Stimulated activated naive CD8-positive, alpha-beta T cell treated with anti-CD3 and anti-CD28 coated beads, Interleukin-15, amount 100 ng/mL, for 72 hours (primary cell): ENCODE measurements at places on chromosomes 12 and 14.

DNA sequence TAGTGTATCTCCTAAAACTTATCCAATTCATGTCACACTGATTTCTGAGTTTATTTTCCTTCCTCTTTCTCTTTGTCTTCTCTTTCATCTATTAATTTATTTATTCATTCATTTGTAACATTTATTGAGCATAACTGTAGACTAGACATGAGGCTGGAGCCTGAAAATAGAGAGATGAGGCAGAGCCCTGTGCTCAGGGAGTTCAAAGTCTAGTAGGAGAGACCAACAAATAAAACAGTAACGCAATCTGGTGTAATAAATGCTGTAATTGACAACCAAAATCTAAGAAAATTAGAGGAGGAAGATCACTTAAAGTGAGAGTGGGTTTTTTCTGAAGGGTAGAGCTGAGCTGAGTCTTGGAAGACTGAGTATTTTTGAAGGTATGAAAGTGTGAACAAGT, 87.5 kb downstream of the POLR3B start:
- DNase-seq, result no peak

DNA sequence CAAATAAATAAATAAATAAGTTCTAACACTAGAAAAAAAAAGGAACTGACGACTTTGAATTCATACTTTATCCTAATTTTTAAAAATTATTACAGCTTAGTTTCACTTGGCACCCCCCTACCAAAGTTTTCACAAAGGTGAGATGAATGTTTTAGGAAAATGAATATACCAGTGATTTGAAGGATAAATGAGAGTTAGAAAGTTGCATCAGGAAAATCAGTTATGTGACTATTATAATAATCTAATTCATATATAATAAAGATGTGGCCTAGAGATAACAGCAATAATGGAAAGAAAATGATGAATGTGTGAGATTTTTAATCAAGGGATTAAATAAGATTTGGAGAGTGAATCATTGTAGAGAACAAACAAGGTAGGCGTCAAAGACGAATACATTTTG, 103.0 kb upstream of the RAP1B start:
- no peak for DNase-seq

DNA sequence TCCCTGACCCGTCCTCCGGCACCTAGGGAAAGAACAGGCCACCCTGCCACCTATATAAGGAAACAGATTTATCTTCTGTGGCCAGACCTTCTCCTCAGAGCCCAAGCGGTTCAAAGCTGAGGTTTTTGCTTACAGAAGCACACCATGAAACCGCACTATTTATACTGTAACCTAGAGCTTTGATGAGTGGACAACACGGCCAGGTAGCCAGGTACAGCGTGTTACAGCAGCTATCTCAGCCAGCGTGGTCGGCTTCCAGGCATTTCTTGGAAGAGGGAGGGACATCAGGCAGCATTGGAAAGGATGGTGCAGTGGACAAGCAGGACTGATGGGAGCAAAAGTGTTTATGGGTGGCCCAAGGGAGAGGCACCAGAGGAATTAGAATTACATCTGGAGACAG, 34.4 kb downstream of the TTC7B start:
- DNase-seq, result no peak

DNA sequence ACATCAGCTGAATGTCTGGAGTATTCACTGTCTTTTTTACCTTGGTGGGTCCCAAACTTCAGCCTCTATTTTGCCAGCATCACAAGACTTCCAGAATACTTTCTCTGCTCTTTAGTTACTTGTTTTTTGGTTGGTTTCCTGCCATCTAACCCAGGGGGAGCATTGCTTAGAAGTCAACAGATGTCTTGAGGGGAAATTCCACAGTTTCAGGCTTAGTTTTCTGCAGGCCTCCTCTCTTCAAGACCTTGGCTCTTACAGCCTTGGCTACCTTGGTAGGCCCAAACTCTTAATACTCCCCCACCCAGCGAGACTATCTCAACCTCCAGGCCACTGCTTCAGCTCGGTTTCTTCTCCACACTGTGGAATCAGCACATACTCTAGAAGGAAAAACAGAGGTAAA, 41.7 kb downstream of the NEDD1 start:
- DNase-seq, result no peak

GRCh38 chr12:106136263-106136662, 2.5 kb downstream of the NUAK1 start:
- DNase-seq, result peak; percentile 67

- DNase-seq, result no peak
Observed at GRCh38 chr12:112645586-112645985, 146.0 kb upstream of the RPH3A start.

DNA sequence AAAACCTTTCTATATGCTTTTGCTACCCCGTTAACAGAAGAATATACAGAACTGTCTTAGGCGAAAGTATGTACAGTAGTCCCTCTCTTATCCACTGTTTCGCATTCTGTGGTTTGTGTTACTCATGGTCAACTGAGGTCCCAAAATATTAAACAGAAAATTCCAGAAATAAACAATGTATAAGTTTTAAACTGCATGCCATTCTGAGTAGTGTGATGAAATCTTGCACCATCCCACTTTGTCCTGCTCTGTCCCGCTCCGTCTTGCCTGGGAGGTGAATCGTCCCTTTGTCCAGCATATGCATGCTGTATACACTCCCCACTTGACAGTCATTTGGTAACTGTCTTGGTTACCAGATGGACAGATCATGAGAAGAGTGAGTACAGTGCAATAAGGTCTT, 70.1 kb upstream of the STRN3 start:
- no peak for DNase-seq

- DNase-seq, result peak; percentile 14
Observed at GRCh38 chr12:96034621-96035282, 635 bp downstream of the LTA4H start.

DNA sequence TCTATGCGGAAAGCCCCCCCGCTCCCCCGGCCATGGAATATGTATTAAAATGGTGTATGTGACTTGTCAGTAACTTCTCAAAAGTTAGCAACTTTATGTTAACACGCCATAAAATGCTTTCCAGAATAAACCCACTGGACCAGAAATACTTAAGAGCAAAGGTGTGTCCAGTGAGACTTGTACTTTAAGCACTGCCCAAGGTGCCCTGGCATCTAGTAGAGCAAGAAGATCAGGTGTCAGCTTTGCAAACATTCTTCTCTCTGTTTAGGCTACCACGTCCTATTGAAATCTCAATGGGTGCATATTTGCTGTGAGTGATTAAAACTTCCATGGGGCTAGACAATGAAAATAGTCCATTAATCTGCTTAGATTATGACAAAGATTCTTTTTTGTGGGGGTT, 201.2 kb downstream of the ESR2 start:
- no peak for DNase-seq

- peak; percentile 21 for DNase-seq
Observed at GRCh38 chr12:94941440-94941862, 62.0 kb downstream of the NDUFA12 start.

DNA sequence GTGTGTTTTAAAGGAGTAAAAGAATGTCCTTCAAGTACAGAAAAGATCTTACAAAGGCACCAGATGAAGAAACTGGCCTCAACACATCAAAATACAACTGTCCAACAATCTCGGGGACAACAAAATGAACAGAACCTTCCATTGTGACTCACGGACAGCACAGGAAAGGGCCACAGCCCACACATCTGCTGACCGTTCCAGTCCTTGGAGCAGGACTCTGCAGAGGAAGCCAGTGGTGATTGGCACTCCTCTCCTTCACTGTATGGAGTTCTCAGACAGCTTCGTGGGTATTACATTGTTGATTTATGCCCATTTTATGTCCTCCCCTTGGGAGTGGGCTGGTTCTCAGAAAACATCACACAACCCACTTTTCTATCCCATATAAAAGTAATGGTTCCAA, 32.5 kb upstream of the TC2N start:
- DNase-seq, result no peak

DNA sequence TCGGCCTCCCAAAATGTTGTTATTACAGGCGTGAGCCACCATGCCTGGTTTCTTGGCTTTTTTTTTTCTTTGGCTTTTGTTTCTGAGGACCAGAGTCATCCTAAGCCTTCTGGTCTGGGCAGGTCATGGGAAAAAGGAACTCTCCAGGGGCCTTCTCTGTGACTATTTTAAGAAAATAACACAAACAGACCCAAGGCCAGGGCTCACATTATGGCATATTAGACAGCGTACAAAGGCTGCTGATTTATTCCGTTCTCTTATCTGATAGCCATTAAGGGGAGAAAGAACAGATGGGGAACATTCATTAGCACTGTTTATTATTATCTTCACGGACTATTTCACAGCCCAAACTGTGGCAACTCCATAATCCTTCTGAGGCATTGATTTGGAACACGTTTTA, 28.8 kb upstream of the MANSC4 start:
- no peak for DNase-seq

DNA sequence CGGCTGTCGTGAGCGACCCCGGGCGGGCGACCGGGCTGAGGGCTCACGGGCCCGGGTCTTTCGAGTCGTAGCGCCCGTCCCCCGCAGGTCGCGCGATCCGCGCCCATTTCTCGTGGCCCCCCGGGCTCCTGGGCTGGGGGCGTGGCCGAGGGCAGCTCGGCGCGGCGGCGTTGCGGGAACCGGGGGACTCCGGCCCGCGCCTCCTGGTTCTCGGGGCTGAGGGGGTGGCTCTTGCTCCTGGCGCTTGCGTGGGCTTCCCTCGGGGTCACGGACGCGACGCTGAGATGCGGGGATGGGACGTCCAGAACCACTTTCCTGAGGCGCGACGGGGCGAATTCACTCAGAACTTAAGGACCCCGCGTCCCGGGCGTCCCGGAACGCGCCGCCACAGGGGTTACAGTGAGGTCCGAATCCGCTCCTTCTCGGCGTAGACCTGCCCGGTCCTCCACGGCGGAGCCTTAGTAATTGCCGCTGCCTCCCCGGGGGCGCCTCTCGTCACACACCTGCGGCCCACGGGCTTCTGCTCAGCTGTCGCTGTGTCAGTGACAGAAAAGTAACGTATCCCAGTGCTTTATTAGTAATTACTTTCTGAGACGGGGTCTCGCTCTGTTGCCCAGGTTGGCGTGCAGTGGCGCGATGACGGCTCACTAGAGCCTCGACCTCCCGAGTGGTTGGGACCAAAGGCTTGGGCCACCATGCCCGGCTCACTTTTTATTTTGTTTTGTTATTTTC, 606 bp downstream of the EP400 start:
- peak; percentile 33 for DNase-seq

GRCh38 chr14:69059658-69060623, 80.8 kb upstream of the ACTN1 start:
- DNase-seq, result no peak

DNA sequence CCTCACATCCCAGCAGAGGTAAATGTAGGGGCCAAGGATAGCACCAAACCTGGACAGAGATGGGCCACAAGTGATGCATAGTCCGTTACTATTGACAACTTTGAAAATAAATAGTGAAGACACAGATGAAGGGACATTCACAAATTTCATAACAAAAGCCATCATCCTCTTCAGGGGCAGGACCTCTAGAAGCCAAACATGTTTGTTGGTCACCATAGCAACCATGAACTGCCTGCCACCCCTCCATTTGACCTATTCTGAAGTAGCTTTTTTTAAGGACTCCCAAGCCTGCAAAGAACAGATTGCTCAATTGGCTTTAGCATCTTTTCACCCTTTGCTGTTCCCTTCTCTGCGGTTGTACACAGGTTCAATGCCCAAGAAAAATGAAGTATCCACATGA, 35.7 kb upstream of the MDM1 start:
- no peak for DNase-seq

DNA sequence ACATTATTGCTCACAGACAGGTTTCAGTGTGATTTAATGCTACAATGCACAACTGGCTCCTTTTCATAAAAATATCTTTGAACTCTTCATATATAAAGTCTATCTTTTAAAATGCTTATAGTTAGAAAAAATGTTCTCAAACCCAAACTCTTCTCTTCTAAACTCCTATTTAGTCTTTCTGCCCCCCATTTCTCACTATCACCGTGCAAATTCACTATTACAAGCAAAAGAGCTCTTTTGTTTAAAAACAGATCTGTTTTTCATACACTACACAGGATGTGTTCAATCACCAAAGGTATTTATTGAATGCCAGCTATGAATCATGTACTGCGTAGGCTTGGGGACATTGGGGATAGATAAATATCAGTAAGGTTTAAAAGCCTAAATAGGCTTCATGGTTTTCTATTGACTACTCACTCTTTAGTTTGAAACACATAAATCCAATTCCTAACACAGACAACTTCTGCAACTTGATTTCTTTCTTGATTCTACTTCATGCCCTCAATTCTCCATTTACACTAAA, 692.3 kb downstream of the C12orf50 start:
- DNase-seq, result no peak

- no peak for DNase-seq
Observed at GRCh38 chr14:104297721-104298401, 159.5 kb downstream of the KIF26A start.

DNA sequence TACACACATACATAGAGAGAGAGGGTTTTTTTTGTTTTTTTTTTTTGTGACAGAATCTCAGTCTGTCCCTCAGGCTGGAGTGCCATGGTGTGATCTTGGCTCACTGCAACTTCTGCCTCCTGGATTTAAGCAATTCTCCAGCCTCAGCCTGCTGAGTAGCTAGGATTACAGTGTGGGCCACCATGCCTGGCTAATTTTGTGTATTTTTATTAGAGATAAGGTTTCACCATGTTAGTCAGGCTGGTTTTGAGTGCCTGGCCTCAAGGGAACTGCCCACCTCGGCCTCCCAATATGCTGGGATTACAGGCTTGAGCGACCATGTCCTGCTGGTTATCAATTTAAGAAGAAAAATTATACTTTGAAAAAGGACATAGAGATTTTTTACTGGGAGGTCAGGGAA, 710.6 kb downstream of the SLC6A15 start:
- no peak for DNase-seq

GRCh38 chr12:130335517-130336392, 1.9 kb upstream of the PIWIL1 start:
- no peak for DNase-seq

GRCh38 chr14:94772548-94772947, 2.6 kb upstream of the GSC start:
- DNase-seq, result no peak

- no peak for DNase-seq
Observed at GRCh38 chr12:442235-442884, 17.4 kb upstream of the B4GALNT3 start.

DNA sequence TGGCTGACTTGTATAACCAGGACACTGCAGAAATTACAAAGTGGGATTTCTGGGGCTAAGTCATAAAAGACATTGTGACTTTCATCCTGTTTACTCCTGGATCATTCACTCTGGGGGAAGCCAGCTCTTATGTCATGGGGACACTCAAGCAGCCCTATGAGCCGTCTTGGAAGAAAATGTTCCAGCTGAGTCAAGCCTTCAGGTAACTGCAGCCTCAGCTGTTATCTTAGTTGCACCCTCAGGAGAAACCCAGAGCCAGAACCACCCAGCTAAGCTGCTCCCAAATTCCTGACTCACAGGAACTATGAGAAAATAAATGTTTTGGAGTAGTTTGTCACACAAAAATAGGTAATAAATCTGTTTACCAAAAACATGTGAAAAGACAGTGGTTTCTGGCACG, 43.1 kb upstream of the GXYLT1 start:
- no peak for DNase-seq

- no peak for DNase-seq
Observed at GRCh38 chr12:69598174-69598753, 12.4 kb downstream of the LRRC10 start.

DNA sequence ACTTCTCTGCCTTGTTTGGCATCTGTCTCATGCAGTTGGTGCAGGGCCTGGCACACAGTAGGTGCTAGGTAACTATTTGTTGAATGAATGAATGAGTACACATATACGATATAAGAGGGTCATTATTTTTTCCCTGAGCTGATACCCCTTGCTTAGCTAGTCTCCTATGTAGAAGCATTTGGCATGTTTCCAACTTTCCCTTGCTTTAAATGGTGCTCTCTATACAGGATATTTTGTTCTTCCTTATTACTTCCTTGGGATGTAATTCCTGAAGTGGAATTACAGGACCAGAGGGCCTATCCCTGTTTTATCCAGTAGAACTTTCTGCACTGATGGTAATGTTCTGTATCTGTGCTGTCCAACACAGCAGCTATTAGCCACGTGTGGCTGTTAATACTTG, 250.1 kb upstream of the PWP1 start:
- DNase-seq, result no peak
